ENCODE measurements at places on chromosomes 2 and 18.

GRCh38 chr2:3784731-3785130 is 81.4 kb downstream of the DCDC2C start:
- no peak for DNase-seq

DNA sequence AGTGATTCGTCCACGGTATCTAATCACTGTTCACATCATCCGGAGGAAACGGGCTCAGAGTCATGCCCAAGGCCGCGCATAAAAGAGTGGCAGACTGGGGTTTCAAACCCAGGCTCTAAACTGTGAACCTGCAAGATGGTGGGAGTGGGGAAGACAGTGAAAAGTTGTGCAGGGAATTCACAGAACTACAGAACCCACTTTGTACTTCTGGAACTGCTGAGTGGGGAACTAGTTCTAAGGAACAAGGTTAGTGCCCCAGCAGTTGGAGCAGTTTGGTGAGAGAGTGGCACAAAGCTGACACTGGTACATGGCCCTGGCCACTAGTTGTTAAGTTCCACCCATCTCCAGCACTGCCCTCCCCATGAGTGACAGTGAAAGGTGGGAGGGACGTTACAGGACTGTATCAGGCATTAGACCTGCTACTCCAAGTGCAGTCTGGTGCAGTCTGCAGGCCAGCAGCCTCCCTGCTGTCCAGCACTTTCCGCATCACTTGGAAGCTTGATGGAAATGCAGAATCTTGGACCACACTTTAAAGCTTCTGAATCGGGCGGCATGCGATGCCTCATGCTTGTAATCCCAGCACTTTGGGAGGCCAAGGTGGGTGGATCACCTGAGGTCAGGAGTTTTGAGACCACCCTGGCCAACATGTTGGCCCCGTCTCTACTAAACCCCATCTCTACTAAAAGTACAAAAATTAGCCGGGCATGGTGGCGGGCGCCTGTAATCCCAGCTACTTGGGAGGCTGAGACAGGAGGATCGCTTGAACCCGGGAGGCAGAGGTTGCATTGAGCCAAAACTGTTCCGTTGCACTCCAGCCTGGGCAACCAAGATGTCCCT is 47.3 kb downstream of the C2orf42 start:
- DNase-seq, result peak; percentile 40

GRCh38 chr18:22551536-22552151 is 133.9 kb upstream of the CTAGE1 start:
- no peak for DNase-seq

- DNase-seq, result no peak
Observed at GRCh38 chr2:33673937-33674336, 74.8 kb upstream of the FAM98A start.

GRCh38 chr2:221554769-221555493 is 17.2 kb downstream of the EPHA4 start:
- DNase-seq, result peak; percentile 76

- no peak for DNase-seq
Observed at GRCh38 chr2:188751816-188752215, 222.4 kb upstream of the COL3A1 start.

DNA sequence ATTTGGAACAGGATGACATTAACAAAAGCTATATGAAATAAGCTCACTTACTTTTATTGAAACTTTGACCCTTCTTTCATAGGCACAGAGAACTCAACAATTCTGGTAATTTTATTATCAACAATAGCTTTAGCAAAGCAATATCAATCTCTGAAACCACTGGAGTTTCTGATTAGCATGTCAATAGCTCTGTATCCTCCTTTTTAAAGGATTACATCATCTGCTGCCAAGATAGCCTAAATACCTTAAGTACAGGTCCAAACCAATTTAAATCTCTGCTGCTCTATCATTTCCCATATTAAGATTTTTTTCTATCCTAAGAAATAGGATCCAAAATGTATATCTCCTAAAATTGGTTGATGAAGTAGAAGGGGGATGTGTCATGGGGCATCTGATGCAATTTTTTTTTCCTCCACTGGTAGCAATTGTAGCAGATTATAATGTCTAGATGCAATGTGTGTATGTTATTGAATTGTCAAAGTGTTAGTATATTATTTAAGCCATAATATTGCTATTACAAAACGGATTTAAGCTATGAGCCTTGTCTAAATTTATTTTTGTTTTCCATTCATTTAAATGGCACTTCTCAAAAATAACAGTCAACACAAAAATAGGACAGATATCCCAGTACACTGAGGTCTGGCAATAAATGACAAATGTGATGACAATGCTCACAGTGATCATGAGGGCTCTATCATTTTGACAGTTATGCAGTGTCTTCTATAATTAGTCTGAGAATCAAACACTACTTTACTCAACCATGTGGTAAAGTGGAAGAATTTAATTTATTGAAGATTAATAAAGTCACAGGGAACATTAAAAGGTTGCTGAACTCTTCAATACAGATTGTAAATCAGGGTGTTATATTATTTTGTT is 328.4 kb downstream of the CDH7 start:
- DNase-seq, result no peak

GRCh38 chr2:122683018-122683417 is 927.6 kb downstream of the TSN start:
- no peak for DNase-seq

- DNase-seq, result no peak
Observed at GRCh38 chr2:96320326-96320725, 4.8 kb upstream of the ITPRIPL1 start.

GRCh38 chr2:222797261-222797660 is 63.6 kb upstream of the ACSL3 start:
- DNase-seq, result peak; percentile 72

GRCh38 chr2:203535784-203536585 is 884 bp upstream of the RAPH1 start:
- DNase-seq, result no peak

DNA sequence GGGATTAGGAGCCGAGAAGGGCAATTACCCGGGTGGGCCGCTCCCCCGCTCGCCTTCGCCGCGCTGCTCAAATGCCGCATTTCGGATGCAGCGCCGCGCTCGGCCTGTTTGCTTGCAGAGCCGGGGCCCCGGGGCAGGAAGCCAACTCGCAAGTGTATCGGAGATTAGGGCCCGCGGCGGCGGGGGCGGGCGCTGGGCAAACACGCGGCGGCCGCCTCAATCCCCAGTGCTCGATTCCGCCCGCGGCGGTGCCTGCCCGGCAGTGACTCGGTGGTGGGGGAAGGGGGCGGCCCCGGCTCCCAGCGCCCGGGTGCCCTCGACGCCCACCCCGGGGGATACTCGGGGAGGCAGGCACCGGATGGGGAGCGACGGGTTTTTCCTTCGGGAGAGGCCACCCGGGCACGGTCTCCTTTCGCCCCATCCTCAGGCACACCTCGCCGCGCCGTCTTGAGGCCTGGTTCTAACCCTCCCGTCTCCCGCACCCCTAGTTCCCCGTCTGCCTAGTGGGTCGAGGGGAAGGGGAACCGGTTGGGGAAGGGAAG is 26.6 kb upstream of the NOTO start:
- DNase-seq, result no peak

DNA sequence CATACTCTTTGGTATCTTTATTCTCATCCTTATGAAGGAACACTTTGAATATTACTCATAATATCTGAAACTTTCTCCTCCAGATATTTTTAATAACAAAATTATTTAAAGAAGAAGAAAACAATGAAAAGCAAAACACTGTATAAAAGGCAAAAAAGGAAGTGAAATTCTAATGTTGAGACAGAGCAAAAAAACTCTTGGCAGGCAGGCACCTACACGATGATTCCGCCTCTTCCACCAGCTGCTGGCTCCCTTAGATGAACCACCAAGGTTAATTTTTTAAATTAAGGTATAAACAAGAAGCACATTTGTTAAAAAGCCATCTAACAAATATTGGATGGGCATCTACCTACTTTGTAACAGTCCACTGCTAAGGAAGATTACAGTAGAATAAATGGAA is 434.7 kb downstream of the EPHA4 start:
- no peak for DNase-seq

- peak; percentile 100 for DNase-seq
Observed at GRCh38 chr2:55173438-55174054, 58.5 kb downstream of the CLHC1 start.

GRCh38 chr2:86333378-86333777 is 4.0 kb downstream of the REEP1 start:
- DNase-seq, result no peak

DNA sequence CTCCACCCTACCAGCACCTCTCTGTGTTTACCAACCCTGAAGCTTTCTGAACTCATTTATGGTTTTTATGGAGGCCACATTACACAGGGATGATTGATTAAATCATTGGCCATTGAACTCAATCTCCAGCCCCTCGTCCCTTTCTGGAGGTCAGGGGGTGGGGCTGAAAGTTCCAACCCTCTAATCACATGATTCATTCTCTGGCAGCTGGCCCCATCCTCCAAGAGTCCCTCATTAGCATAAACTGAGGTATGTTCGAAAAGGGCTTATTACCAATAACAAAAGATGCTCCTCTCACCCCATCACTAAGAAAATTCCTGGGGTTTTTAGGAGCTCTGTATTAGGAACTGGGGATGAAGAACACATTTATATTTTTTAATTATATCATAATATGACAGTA is 92.3 kb downstream of the DIS3L2 start:
- DNase-seq, result no peak

- DNase-seq, result no peak
Observed at GRCh38 chr18:79337620-79338019, 58.1 kb upstream of the NFATC1 start.

GRCh38 chr18:10121786-10122515 is 208.1 kb downstream of the VAPA start:
- DNase-seq, result no peak

- no peak for DNase-seq
Observed at GRCh38 chr18:12843420-12844350, 40.4 kb downstream of the PTPN2 start.

- peak; percentile 58 for DNase-seq
Observed at GRCh38 chr2:176093145-176093897, 800 bp downstream of the HOXD13 start.

- DNase-seq, result peak; percentile 58
Observed at GRCh38 chr2:169361706-169362117, 622 bp downstream of the LRP2 start.

- DNase-seq, result no peak
Observed at GRCh38 chr2:26582890-26583289, 58.3 kb downstream of the CIB4 start.

DNA sequence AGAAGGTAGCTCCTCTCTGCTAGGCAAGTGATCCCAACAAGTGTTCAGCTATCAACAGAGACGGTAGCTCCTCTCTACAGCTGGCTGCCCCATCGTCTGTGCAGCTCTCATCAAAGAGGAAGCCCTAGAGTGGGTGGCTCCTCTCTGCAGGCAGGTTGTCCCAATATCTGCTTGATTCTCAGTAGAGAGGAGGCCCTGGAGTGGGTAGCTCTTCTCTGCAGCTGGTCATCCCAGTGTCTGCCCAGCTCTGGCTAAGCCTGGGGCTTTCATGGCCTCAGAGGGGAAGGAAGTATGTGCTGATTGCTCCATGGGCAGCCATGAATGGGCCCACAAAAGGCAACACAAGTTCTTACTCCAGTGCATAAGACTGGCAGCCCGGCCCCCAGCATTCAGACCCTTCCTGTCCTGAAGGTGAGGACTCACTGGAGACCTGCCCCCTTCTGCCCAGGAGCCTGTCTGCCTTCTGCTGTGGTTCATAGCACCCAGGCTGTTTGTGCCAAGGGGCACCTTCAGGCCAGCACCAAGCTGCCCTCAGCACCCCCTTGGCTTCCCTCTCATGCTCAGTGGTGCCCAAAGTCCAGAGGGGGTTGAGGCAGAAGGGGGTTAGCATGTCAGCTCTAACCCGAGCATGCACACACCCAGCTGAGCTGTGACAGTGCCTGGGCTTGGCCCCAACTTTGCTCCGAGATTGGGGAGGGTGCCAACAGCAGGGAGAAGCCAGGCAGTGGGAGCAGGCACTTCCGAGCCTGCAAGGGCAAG is 48.9 kb downstream of the CCDC68 start:
- DNase-seq, result no peak

DNA sequence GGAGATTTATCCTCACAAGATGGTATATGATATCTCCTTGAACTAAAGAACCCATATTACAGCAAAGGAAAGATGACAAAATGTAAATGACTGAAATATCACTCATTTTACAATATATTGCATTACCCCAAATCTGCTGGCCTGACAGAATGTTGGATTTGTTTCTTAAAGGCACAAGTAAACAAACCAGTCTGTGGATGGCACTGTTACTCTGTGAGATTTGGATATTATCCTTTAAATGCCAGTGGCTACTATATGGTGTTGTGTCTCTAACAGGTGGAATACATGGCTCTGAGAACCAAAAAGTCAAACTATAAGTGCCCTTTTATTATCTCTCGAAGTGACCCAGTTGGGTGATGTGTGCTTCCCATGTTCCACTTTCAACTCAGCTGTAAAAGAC is 125.7 kb downstream of the PDE1A start:
- no peak for DNase-seq

DNA sequence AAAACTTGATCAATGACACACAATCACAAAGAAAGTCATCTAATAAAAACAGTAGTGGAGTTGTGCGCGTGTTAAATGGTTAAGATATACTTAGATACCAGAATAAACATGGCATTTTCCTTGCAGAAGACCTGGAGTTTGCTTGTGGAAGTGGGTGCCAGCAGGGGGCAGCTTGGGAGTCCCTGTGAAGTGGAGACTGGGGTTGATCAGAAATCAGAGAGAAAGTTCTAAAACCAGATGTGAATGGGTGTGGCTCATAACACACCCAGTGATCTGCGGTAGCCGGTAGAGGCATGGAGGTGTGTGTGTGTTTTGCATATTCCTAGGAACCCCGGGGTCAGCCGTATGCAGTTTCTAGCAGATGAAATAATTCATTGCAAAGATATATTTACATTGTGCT is 300.1 kb upstream of the TRIB2 start:
- peak; percentile 12 for DNase-seq

DNA sequence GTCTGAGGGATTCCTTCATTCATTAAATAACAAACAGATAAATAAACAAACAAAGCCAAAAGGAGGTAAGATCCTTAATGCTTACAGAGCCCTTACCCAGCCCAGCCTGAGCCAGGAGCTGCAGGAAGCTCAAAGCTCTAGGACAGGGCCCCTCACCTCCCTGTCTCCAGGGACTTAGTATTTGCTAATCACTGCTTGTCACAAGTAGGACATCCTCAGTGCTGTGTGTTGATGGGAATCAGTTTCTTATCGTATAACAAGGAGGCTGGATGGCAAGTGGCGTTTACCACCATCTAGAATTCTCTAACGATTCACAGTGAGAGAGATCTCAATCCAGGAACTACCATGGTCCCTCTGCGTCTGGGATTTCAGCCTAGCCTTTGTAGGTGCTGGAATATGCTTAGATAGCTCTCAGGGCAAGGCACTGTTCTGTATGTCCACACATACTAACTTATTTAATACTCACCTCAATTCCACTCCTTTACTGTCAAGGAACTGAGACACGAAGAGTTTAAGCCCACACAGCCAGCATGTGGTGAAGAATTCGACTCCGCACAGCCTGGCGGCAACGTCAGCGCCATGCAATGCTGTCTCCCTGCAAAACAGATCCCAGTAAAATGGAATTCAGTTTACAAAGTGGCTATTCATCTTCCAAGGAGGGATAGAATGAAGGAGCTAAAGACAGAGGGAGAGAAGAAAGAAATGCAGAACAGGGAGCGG is 164.8 kb downstream of the MYCN start:
- peak; percentile 21 for DNase-seq

All from HAP-1 (cell line).